Transverse colon (tissue), 4 donors: ENCODE measurements at places on chromosomes 11 and 22.

DNA sequence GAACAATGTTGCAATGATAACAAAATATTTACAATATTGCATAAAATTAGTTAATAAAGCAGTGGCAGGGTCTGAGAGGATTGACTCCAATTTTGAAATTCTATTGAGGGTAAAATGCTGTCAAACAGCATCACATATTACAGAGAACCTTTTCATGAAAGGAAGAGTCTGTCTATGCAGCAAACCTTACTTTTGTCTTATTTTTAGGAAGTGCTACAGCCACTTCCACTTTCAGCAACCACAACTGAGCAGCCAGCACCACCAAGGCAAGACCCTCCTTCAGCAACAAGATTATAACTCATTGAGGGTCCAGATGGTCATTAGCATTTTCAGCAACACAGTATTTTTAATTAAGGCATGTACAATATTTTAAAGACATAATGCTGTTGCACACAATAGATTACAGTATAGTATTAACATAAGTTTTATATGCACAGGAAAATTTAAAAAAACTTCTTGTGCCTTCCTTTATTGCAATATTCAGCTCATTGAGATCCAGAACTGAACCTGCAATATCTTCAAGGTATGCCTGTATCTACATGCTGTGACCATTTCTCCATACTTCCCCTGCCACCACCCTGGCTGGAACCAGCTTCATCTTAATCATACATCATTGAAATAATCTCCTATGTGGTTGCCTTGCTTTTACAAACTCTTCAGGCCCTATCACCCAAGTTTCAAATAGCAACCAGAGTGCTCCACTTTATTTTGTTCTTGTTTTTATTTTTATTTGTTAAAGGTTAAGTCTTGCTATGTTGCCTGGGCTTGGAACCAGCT, 711.2 kb downstream of the KCNA4 start:
- DNase-seq = no peak

DNA sequence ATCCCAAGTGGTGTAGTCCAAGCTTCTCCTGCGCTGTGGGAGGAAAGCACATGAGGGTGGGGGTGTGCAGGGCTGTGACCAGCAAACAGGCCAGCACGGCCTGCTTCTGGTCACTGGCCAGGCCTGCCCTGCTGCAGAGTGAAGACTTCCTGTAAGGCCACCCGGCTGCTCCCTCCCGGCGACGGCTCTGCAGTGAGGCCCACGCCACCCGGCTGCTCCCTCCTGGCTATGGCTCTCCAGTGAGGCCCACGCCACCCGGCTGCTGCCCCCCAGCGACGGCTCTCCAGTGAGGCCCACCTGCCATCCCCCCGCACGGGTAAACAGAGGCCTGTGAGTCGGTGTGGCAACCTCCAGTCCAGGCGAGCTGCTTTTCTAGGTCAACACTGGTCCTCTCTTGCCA, 31.4 kb upstream of the BRSK2 start:
- DNase-seq = no peak

DNA sequence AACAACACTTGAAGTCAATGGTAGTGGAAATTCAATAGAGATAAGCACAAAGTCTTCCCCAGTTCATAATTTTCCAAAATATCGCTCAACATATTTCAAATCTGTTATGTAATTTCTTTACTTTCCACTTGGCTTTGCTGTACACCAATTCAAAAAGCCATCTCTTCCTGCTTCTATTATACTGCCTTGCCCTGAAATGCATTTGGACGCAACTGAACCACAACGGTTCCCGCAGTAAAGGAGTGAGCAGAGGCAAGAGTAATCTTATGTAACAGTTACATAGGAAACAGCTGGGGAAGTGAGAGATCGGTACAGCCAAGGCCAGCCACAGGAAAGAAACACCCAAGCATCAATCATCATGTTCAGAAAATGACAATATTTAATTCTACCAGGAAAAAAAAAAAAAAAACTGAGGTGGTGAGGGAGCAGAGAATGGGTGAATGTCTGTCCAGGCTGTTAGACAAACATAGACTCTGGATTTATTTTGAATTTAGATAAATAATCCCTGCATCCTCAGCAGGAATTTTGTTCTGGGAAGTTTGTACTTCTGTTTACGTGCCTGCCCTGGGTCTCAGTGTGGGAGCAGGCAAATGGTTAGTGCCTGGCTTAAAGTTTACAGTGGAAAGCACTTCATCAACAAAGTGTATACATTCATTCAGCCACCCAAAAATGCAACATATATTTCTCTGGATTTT, 392.2 kb downstream of the ETS1 start:
- DNase-seq = no peak

- peak; percentile 38 for DNase-seq
These were observed 37.6 kb downstream of the LIF start for GRCh38 chr22:30208631-30209603.

- no peak for DNase-seq
These were observed 84.6 kb upstream of the PICALM start for GRCh38 chr11:86153439-86153838.

DNA sequence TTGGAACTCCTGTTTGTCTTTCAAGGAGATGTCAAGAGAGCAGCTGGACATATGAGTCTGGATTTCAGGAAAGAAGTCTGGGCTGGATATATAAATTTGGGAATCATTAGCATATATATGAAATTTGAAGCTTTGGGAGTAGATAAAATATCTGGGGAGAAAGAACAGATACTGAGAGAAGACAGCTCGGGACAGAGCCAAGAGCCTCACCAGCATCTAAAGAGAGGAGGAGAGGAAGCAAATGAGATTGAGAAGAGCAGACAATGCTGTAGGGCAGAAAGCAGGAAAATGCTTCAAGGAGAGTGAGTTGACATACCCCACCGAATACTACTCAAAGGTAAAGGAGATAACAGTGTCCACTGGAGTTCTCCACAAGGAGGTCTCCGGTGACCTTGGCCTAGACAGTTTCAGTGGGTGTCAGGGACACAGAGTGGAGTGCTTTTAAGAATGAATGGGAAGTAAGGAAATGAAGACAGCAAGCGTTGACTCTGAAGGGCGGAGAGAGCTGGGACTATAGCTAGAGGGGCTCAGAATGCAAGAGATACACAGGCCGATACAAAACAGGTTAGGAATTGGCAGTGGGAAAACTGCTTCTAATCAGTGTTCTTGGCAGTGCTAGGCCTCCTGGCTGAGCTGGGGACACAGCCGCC, 862 bp downstream of the APBB1 start:
- DNase-seq = no peak

- DNase-seq = peak; percentile 55
These were observed 531 bp downstream of the PIM3 start for GRCh38 chr22:49961005-49961600.

DNA sequence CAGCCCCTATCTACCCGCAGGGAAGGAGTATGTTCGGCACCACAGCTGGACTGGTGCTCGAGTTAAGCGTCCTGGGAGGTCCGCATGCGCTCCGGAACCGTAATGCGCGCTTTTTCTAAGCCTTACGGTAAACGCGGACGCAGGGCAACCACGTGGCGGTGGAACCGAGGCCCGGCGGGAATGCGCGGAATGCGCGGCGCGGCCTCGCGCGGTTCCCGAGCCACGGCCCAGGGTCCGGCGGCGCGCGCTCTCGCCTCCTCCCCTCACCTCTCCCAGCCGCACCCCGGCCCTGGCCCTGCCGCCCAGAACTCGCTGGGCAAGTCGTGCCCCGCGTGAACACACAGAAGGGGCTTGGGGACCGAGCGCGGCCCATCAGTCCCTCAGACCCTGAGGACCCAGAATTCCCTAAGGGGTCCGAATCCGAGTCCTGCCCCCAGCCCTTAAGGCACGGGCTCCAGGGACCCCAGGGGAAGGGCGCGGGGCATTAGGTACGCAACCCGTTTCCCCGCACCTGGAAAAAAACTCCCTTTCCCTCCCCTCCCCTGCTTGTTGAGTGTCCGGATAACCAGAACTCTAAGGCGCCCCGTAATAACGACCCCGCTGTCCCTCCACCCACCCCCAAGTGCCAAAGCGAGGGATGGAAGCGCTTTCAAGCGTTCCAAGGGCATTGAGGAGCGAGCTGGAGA, 4.3 kb upstream of the CCND1 start:
- peak; percentile 73 for DNase-seq

DNA sequence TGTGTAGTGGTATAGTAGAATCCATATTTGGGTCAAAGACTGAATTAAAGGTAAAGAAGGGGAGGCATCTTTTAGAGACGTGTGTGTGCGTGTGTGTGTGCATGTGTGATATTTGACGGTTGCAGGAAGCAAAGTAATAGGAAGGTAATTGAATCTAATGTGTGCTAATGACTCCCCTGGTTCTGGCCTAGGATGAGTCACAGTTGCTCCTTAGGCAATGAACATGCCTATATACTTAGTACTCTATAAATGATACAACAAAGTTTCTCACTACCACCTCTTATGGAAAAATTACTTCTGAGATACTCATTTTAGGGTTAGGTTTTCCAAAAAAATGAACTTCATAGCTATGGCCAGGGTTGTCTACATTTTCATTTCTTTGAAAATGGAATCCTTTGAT, 409.6 kb downstream of the GUCY1A2 start:
- DNase-seq = no peak

DNA sequence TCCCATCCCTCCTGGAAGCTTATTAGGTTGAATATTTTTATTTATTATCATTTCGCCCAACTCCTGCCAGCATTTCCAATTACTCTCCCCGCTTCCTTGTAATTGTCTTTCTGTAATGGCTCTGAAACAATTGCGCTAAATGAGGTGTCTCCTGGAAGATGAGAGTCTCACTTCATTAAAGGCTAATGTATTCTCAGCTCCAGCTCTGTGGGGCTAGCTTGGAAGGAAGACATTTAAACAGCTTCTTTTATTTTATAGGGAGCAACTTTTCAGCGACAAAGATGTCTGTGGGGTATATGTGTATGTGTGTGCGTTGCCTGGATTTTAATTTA, 86.6 kb downstream of the PKNOX2 start:
- no peak for DNase-seq

- no peak for DNase-seq
These were observed 6.5 kb upstream of the ST3GAL4 start for GRCh38 chr11:126348806-126349582.

DNA sequence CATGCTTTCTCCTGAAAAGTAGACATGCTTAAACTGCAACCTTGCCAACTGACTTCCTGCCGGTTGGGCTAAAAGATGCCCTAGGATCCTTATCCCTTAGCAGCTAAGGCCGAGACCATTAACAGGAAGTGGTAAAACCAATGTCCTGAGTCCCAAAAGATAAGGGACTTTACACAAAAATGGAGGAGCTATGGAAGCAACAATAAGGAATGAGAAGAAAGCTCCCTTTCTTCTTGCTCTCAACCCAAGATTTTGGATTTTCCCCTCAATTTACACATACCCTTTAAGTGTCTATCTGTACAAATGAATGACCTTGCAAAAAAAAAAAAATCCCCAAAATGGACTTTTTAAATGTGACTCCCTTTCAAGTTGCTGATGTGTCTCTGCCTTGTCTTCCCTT, 11.1 kb downstream of the MRPL17 start:
- no peak for DNase-seq

GRCh38 chr11:34366522-34366921, 8.7 kb upstream of the ABTB2 start:
- peak; percentile 35 for DNase-seq

GRCh38 chr11:131467645-131468394, 97.4 kb downstream of the NTM start:
- no peak for DNase-seq

GRCh38 chr11:44818110-44818509, 91.3 kb downstream of the TSPAN18 start:
- no peak for DNase-seq

- DNase-seq = no peak
These were observed 407.3 kb downstream of the TMEM135 start for GRCh38 chr11:87444993-87445392.

DNA sequence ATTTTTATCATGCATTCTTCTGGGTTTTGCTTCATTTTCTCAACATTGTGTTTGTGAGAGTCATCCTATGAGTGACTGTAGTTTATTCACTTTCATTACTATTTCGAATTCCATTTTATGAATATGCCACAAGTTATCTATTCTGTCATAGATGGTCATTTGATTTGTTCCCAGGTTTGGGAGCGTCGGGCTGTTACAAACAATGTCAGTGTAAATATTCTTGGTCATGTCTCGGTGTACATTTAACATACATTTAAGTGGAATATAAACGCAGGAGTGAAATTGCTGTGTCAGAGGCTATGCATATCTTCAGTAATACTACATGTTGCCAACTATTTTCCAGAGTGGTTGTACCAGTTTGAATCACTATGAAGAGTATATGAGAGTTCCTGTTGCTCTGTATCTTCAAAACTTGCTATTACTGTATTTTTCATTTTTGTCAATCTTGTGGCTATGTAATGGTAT, 2.4 kb downstream of the TRIM44 start:
- DNase-seq = no peak

DNA sequence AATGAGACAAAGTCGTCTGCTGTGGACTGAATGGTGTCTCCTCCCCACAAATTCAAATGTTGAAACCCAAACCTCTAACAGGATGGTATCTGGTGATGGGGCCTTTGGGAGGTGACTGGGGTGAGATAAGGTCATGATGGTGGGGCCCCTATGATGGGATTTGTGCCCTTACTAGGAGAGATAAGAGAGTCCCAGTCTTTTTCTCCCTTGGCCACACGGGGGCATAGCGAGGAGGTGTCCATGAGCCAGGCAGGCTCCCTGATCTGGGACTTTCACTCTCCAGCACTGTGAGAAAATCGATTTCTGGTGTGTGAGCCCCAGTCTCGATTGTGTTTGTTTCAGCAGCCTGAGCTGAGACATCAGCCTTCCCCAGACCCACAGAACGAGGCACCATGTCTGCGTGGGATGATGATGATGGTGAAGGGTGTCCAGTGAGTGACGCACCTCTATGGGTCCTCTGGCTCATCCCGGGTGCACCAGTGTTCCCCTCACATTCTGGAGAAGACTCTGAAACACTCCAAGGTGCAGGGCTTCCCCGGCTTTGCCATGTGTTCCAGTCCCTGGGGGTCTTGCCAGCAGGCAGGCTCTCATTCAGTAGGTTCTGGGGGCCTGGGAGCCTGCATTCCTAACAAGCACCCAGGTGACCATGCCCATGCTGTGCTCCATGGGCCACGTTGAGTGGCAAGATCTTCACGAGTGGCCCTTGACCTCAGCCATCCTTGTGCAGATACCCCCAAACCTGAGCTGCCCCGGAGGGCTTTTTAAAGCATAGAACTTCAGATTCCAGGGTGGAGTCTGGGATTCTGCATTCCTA, 363.0 kb downstream of the CTTN start:
- no peak for DNase-seq

GRCh38 chr11:119829402-119829801, 100.4 kb upstream of the NECTIN1 start:
- no peak for DNase-seq

DNA sequence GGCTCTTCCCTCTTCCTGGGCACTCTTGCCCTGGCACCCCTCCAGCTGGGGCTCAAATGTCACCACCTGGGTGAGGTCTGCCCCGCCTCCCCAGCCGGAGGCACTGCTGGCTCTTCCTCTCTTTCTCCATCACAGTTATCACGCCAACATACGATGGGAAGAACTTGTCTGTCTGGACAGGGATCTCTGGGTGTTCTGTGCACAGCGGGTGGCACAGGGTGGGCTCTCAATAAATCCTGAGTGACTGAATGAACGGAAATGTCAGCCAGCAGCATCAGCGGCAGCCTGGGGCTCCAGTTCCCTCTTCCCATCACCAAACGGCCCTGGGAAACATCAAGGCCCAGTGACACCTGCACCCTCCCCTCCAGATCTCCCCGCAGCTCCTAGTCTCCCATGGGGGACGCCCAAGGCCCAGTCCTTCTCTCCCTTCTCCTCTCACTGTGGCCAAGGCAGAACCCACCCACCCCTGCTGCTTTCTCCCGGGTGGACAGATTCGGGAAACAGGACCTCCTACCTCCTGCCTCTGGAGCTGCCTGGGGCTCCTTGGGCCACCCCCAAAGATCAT, 440 bp upstream of the SLC25A45 start:
- peak; percentile 91 for DNase-seq
